ENCODE measurements at places on chromosomes 16 and 17.

GRCh38 chr17:75571197-75571884 lies 16.3 kb upstream of the MYO15B start:
- DNase-seq = no peak

GRCh38 chr17:37481001-37481665 lies 8.6 kb upstream of the DUSP14 start:
- DNase-seq = no peak

GRCh38 chr17:72030067-72030899 lies 90.5 kb upstream of the SOX9 start:
- DNase-seq = no peak

- no peak for DNase-seq
Measured at GRCh38 chr16:85562093-85562786, 50.9 kb upstream of the GSE1 start.

DNA sequence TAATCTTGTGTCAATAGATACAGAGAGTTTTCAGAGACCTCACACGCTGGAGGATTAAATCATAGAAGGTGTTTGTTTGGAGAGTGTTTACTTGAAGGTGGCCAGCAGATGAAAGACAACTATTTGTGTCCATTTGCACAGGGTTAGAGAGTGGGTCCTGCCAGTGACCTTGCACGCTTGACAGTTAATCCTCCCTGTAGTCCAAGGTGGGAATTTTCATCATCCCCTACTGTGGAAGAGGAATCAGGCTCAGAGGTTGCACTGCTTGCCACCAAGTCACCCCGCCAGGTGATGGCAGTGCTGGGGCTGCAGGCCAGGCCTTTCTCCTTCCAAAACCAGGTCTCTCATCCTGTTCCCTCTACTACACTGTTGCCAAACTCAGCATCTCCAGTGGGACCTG lies 12.3 kb downstream of the CDH1 start:
- DNase-seq = no peak

DNA sequence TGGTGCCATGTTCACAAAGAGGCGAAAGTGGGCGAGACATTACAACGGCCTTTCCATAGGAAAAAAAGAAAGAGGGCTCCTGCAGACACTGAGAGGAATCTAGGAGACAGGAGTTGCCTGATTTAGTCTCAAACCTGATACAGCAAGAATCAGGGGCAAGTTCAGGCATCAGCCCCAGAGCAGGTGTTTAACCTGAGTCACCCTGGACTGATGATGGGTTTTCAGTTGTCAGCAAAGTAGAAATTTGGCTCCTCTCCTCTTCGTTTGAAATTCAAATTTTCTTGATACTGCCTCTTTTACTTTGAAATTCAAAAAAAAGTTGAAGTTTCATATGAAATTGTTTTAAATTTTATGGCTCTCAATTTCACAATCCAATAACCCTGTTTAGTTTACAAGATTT lies 189.5 kb downstream of the ABCC12 start:
- no peak for DNase-seq

DNA sequence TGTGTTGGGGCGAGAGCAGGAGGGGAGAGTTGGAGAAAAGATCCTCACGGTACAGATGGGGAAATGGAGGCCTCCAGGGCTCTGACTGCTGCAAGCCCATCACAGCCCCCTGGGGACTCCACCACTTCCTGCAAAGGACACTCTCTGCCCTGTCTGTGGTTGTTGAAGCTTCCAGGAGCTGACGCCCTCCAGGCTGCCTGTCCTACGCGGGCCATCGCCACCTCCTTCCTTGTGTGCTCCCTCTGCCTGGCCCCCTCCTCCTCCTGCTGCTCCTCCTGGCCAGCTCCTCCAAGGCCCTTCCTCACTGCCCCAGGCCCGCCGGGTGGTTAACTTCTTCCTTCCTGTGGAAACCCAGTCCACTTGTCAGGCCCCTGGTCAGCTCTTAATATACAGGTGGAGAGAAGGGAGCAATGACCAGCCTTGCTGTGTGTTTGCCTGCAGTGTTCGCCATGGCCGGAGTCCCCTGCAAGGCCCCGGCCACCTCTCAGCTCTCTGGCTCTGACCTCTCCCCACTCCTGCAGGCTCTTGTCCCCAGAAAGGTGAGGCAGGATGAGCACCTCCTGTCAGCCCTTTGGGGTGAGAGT lies 18.4 kb upstream of the STAC2 start:
- DNase-seq = no peak

DNA sequence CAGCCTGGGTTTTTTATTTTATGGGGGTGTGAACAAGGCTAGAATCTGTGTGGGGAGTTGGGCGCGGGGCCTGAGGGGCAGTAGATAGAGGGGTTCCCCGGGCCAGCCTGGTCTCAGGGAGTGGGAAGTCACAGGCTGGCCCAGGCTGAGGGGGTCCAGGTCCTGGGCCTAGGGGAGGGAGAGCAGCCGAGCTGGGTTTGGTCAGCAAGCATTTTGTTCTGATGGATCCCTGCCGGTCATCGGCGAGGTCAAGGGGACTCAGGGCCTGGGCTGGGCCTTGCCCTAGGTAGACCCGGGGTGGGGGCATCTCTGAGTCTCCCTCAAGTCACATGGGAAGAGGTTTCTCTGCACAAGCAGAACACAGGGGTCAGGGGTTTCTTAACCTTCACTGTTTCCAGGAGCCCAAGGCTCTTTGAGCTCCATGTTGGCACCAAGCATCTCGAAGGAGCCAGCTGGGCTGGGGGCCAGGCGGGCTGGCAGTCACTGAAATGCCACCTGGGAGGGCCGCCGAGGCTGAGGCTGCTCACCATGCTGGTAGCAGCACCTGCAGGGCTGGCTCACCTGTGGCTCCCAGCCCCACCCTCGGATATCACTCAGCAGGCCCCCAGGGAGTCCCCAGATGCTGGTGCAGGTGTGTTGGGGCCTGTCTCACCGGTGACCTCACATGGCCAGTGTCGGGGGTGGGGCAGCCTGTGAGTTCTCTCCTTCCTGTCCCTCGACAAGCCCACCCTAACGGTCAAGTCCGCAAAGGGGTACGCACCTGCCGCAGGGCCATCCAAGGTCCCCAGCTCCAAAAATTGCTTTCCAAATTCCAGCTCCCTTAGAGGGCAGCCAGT lies 41.0 kb downstream of the SLC7A5 start:
- DNase-seq = no peak

GRCh38 chr17:59330053-59330942 lies 1.2 kb upstream of the YPEL2 start:
- no peak for DNase-seq

- DNase-seq = no peak
Measured at GRCh38 chr16:47567321-47567720, 106.2 kb downstream of the PHKB start.

DNA sequence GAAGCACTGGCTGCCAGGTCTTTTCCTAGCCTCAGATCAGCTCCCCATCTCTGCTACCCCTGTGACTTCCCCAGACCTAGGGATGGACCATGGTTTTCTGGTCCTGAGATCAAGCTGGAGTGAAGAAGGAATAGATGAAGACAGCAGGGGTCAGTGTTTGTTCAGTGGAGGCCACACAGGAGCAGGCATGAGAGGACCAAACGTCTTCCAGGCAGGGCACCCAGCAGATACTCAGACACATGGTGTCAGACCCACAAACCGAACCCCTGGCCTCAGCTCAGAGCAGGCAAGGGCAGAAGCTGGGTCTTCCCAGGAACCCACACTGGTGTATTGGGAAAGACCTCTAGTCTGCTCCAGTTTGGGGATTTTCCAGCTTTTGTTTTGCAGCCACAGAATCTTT lies 189.7 kb downstream of the IRX5 start:
- no peak for DNase-seq

GRCh38 chr16:85136213-85136701 lies 24.0 kb upstream of the CIBAR2 start:
- no peak for DNase-seq

Measured in BJ (cell line).